ENCODE measurements at places on chromosomes 16 and 17.

GRCh38 chr16:9384141-9384540 lies 292.7 kb downstream of the HAPSTR1 start:
- DNase-seq, result no peak

GRCh38 chr16:16083421-16084156 lies 134.2 kb downstream of the ABCC1 start:
- no peak for DNase-seq

DNA sequence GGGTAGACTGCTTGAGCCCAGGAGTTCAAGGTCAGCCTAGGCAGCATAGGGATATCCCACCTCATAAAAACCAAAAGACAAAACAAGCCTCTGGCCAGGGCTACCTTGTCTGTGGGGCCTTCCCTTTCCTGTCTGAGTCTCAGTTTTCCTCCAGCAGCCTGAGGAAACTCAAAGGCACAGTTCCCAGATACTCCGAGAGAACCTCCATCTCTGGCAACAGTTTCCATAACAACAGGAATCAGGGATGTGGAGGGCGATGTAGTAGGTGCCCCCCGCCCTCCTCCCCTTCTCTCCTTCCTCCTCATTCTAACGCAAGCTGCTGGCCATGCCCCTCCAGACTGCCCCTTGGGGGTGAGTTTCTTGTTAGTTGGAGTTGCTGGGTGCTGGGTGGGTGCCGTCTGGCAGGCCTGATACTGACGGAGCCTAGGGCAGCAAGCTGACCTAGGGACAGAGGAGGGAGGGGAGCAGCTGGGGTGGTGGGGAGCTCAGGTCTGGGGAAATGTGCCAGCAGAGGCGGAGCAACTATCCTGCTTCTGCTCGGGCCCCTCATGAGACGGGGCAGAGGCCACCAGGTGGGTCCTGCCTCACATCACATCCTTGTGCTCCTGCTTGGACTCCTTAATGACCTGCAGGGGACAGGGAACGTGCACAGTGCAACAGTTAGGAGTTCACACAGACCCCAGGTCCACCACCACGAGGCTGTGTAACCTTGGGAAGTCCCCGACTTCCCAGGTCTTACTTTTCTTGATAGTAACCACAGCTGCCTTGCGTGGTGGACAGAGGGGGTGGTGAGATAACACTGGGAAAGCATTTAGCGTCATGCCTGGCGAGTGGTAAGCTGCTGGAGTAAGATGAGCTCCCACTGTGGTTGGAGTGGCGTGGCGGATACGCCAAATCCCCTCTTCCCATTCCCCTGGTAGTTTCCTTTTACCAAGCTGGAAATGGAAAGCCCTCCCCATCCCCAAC lies 7.8 kb upstream of the EFTUD2 start:
- DNase-seq, result no peak

GRCh38 chr16:70726892-70727361 lies 41.1 kb upstream of the MTSS2 start:
- DNase-seq, result no peak

GRCh38 chr16:50360033-50360778 lies 8.6 kb downstream of the BRD7 start:
- DNase-seq, result no peak

GRCh38 chr16:24035127-24035842 lies 199.5 kb downstream of the PRKCB start:
- no peak for DNase-seq

DNA sequence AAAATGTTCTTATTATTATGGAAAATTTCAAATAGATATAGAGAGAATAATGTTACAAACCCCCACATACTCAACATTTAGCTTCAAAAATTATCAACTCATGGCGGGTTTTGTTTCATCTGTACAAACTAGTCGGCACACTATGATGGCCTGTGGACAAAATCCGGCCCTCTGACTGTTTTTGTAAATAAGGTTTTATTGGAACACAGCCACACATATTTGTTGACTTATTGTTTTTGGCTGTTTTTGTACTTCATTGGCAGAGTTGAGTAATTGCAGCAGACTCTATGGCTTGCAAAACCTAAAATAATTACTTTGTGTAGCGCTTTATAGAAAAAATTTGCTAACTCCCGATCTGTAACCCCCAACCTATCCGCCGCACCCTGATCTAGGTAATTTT lies 41.4 kb upstream of the CLEC18A start:
- no peak for DNase-seq

GRCh38 chr16:75455677-75456076 lies 8.8 kb downstream of the TMEM170A start:
- no peak for DNase-seq

DNA sequence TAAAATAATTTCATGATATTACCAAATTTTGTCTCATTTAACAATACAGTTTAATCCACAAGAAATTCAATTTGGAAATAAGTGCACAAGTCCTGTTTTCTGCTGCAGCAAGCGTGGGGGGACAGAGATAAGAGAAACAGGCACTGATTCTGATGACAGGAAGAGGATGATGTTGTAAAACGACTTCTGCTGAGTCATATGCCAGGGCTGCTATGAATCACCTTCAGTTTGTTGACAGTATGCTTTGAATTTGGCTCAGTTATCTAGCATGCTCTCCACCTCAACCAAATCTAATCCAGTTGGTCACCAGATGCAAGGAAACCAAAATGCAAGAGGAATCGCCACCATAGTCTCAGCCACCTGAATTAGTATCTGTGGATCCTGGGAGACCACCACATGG lies 244.1 kb upstream of the MON1B start:
- no peak for DNase-seq

- no peak for DNase-seq
Observed at GRCh38 chr17:80790021-80790765, 201.4 kb upstream of the CHMP6 start.

- no peak for DNase-seq
Observed at GRCh38 chr16:68147444-68147843, 62.3 kb downstream of the NFATC3 start.

DNA sequence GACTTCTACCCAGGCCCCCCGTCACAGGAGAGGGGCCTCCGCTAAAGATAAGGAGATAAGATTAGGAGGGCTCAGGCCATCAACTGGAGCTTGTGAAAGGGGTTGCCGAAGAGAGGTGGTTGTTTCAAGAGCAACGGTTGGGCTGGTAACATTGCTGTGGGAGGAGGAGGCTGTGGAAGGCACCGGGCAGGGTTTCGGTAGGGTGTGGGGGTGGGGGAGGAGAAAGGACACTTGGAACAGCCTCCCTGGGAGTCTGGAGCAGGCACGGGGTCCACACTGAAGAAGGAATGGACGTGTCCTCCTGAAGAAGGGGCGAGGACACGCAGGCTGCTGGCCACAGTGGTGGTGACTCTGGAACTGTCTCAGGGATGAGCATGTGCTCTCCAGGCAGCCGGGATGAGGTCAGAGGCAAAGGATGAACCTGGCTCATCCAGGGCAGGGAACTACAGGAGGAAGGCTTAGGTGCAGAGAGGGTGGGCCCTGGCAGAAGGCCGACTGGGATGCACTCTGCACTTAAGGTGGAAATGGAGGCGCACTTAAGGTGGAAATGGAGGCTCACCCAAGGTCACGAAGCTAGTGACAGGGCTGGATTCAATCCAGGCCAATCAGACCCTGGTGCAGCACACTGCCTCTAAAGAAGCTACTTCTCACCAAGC lies 1.2 kb upstream of the EPX start:
- no peak for DNase-seq

DNA sequence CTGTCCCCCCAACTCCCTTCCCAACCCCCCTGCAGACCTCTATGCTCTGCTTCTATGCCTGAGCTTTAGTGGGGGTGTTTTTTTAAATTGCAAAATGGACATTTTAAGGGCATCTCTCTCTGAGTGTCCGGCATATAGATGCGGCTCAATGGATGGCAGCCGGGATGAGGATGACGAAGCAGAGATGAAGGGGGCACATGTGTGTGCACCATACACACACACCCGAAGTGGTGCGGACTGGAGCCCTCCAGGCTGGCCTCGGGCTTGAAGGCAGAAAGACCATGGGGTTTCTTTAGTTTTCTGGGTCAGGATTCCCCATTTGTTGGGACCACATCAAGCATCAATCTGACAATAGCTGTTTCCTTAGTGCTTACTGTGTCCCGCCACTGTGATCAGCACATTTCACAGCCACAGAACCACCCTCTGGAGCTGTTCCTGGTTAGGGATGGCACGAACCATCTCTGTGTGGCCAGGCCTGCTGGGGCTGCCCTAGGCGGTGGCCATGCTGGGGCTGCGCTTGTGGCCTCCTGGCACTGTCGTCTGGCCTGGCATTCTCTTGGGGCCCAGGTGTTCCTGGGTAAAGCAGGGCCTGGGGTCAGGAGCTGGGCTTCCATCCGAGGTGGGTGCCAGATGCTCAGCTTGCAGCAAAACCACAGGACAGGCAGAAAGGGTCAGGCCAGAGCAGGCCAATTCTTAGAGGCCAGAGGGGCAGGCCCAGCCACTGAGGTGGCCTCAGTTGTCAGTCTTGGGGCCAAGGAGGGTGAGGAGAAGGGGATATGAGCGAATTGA lies 49.9 kb downstream of the NT5M start:
- DNase-seq, result no peak

- DNase-seq, result no peak
Observed at GRCh38 chr16:24135624-24136565, 120.2 kb upstream of the CACNG3 start.

- DNase-seq, result no peak
Observed at GRCh38 chr16:58409316-58409973, 17.2 kb downstream of the GINS3 start.

GRCh38 chr17:45129940-45130680 lies 2.2 kb downstream of the PLCD3 start:
- DNase-seq, result no peak

- DNase-seq, result peak; percentile 12
Observed at GRCh38 chr16:4309833-4310266, 6.0 kb upstream of the GLIS2 start.

- DNase-seq, result no peak
Observed at GRCh38 chr16:83913245-83913633, 14.3 kb downstream of the MLYCD start.

DNA sequence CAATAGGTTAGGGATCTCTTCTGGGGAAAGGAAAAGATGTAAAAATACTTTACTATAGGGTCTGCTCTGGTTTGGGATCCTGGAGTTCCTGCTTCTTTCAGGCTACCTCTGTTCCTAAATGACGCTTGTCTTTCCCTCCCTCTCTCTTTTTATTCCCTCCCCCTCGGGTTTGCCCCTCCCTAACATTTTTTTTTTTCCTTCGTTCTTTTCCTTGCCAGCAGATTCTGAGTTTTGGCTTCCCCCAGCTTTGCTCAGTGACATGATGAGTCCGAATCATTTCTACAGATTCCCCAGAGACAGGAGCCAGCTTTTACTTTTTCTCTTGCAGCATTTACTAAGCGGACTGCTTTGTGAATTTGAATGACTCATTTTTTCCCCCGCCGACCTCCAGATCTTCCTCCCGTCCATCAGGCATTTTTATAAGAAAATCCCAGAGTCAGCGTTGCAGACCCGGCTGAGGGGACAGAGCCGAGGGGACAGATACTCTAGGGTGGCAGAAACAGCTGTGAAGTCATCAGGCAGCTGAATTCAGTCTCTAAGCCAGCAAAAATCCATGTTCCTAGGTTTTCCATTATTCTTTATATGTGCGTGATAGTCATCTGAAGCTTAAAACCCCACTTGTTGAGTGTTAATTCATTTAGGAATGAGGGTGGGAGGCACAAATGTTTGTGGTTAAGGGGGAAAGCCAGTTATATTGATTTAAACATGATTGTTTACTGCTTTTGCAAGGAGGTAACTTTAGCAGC lies at the start of gene TMEM100:
Gene TMEM100 (minus strand): TSS at position 123 of the 746 bp plus-strand sequence. CDS start 1,794 bp downstream, outside the sequence.
- no peak for DNase-seq

- no peak for DNase-seq
Observed at GRCh38 chr16:50265716-50266336, 525 bp upstream of the ADCY7 start.

DNA sequence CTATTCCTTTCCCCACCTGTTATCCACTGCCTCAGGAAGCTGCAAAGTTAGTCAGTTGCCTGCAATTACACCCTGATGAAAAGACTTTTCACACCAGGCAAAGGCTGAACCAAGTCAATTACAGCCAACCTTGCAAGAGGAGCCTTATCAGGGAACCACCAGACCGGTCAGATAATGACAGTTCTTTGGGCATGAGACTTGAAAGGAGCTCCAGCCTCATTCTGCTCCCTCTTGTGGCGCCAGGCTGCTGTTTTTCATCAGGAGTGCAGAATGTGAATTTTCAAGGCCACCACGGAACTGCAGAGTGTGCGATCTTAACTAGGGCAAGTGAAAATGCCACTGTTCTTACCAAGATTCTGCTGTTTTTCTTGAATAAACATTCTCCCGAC lies 22.5 kb downstream of the DNAI2 start:
- no peak for DNase-seq

DNA sequence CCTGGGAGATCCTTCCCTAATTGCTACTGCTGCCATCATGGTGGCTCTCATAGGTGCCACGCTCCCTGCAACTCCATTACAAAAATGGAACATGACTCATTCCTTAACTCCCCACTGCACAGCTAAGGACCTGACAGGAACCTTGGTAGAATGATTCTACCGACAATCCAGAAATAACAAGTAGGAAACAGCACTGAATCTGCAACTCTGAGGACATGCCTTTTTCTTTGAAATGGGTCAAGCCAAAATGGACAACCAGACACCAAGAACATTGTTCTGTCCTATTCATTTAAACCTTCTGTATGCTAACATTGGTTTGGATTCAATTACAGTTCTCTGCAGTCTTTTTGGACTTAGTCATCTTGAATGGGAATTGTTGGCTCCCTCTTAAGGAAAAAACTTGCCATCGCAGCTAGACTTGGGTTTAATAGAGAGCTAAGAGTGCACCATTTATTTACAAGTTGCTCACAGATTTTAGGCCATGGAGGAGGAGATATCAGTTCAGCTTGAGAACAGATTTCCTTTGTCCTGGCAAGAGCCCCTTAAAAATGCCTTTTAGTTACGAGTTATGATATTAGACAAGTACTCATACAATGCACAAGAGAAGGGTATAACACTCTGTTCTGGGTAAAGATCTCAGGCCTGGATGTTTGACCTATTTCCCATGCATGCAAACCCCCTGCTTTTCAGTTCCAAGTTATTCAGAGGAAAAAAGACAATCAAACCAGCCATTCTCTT lies 20.9 kb upstream of the NSRP1 start:
- DNase-seq, result peak; percentile 38

- DNase-seq, result no peak
Observed at GRCh38 chr17:82281502-82282238, 8.2 kb upstream of the CSNK1D start.

Data from SW 1271 (cell line).